T-cell (primary cell): ENCODE measurements at places on chromosomes 12 and 14. TPM values are rescaled to one million over a fixed set of nuclear protein-coding genes. Genes with fewer than 3 reads are reported as not detected.

CATSPERB gene
- total RNA-seq, result 5.0 TPM

SERPINA1 gene
- total RNA-seq, result 7.6 TPM

KRT77 gene
- total RNA-seq, result not detected

ASPG gene
- total RNA-seq, result 0.38 TPM

SIX6 gene
- total RNA-seq, result not detected

NFATC4 gene
- total RNA-seq, result not detected
